ENCODE measurements at places on chromosomes 6 and 20.

DNA sequence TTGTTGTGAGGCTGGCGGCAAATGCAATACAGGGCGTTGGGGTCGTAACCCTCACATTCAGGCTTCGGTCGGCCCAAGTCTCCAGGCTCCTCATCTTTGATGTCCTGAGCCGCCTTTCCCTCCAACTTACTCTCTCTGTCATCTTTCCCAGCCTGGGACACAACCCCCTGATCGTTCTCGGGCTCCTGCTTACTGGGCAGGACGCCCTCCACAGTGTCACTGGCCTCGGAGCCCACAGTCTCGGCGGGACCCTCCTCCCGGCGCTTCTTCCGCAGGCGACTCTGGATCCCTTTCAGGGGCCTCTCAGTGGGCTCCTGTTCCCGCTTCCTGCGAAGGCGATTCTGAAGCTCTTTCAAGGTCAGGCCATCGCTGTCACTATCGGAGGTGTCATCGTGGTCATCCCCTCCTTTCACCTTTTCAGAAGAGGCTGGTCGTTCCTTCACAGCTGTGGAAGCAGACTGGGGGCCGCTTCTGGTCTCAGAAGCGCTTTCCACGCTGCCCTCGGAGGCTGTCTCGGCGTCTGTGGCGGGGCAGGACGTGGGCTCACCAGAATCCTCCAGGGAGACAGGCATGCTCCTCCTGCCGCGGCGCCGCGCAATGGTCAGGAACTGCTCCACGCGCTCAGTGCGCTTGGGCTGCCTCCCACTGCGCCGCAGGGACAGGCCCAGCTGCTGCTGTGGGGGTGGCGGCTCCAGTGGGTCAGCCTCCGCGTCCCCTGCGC, 15.4 kb downstream of the DIDO1 start:
- no peak for DNase-seq

DNA sequence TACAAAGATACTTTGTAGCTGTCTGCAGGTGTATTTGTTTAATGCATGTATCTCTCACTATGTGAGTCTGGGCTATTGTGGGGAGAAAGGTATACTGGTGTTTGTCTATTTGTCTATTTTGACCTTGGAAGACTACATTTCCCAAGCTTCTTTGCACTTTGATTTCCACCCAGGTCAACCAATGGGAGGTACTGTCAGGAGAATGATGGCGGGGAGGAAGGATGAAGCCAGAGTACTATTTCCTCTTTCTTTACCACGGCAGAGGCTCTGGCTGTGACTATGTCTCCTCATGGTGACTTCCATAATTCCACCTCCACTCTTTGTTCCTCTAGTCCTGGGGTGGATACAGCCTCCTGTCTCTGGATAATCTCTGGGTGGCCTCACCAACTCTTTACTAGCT, 23.1 kb downstream of the LBP start:
- no peak for DNase-seq

DNA sequence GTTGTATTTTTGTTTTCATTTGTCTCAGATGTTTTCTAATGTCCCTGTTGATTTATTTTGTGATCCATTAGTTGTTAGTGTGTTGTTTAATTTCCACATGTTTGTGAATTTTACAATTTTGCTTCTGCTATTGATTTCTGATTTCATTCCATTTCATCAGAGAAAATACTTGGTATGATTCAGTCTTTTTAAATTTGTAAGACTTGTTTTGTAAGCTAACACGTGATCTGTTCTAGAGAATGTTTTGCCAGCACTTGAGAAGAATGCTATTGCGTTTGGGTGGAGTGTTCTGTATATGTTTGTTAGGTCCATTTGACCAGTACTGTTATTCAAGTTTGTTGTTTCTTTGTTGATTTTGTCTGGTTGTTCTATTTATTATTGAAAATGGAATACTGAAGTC, 53.9 kb downstream of the KIZ start:
- DNase-seq: no peak

GRCh38 chr6:147561726-147562125, 53.2 kb downstream of the SAMD5 start:
- DNase-seq: no peak

DNA sequence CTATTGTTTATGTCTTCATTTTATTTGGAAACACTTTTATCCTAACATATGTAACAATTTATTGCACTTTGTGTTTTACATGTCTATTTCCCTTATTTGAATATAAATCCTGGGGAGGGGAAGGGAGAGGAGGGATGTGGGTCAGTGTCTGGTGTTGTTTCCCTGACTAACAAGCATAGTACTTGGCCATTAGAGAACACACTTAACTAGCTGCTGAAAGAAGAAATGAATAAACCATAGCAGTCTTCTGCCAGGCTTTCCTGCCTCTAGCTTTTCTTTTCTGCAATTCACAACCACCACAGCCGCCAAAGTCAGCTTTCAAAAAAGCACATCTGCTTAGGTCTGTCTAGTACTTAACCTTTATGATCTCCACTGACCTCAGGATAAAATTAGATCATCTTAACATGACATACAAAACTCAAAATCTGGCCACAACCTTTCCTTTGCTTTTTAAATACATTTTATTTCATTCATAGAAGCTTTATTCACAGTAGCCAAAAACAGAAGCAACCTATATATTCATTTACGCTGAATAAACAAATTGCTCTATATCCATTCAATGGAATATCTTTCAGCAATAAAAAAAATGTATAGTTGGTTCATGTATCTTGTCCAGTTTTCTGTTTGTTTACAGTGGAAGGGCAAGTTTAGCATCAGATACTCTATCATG, 16.3 kb downstream of the PDSS2 start:
- no peak for DNase-seq

GRCh38 chr6:54981647-54982046, 135.1 kb downstream of the FAM83B start:
- no peak for DNase-seq

GRCh38 chr6:53464483-53464882, 80.4 kb downstream of the GCLC start:
- DNase-seq: no peak

GRCh38 chr6:138402838-138403187, 1.2 kb upstream of the HEBP2 start:
- DNase-seq: no peak

DNA sequence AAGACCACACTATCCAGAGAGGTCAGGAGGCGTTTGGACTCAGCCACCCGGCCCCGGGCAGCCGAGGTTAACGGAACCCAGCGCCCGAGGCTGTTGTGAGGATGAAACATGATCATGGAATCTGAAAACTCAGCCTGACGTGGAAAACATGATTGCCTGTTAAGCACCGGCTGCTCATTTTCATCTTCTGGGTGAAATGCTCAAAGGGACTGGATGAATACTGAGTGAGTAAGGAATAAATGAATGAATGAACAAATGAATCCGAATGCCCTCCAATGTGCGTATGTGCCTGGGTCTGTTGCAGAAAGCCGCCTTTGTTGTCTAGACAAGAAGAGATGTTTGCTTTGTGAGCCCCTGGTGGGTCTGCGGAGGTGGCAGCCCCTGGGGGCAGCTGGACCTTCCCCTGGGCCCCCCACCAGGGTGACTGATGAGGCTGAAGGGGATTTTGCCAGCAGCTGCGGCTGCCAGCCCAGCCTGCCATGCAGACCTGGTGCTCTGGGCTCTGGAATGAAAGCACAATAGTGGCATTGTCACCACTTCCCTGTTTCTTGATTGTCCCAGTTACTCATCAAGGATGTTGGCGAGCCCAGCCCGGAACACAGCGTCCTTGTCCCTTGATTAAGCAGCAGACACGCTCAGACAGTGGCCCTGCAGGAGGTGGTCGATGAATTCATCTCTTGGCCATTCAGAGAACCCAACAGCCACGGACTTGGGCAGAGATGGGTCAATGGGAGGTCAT, 211.1 kb downstream of the ANKRD60 start:
- DNase-seq: no peak

GRCh38 chr6:17454316-17455005, 61.1 kb downstream of the CAP2 start:
- DNase-seq: no peak

- DNase-seq: no peak
Observed at GRCh38 chr6:170201361-170201760, 89.5 kb downstream of the DLL1 start.

DNA sequence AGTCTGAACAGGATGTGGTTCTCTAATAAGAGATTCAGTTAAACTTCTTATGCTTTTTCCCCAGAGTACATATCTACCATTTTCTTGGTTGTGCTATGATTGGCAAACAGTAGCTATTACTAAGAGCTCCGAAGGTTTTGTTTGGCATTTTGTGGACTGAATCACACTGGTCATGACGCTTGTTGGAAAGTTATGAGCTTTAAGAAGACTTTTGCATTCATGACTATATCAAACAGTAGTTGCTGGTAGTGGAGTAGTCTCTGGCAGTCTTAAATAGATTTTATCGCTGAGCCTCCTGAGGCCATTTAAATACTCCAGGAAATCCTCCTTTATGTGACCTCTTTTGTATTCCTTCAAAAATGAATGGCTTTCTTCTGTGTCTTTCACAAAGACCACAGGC, 40.8 kb downstream of the CCDC170 start:
- no peak for DNase-seq

Measured in SHP77 treated with DMSO at 0.1 percent for 48 hours (cell line).